Fibroblast of skin of abdomen (primary cell): ENCODE measurements at places on chromosomes 11 and 22.

DNA sequence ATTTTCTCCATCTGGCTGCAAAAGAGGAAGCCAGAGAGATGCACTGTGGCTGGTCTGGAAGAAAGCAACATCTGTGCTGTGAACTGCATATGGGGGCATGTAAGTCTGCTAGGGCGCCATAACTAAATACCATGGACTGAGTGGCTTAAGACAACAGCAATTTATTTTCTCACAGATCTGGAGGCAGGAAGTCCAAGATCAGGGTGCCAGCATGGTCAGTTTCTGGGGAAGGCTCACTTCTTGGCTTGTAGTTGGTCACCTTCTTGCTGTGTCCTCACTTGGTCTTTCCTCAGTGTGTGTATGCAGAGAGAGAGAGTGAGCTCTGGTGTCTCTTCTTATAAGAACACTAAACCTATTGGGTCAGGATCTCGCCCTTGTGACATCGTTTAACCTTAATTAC is 34.9 kb upstream of the POLD3 start:
- DNase-seq: no peak

DNA sequence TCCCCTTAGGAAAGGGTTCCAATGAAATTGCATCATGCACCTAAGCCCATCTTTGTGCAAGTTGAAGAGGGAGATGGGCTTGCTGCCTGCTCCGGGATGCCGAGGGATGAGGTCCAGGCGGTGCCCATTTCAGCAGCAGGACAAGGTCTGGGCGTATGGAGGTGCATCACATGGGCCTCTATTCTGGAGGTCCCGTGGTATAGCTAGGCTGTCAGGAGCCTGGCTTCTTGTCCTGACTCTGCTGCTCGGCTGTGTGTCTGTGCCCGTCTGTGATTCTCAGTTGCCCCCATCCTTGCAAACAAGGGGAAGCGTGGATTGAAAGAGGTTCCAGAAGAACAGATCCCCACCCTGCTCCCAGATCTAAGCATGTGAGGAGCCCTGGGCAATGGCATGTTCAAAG is 130.0 kb downstream of the OSBP2 start:
- no peak for DNase-seq

GRCh38 chr11:75492181-75492820 is 33.4 kb downstream of the GDPD5 start:
- peak; percentile 30 for DNase-seq

GRCh38 chr11:72119198-72119597 is 6.7 kb upstream of the ANAPC15 start:
- DNase-seq: no peak

GRCh38 chr11:8011981-8012444 is 24.9 kb downstream of the EIF3F start:
- peak; percentile 97 for DNase-seq

DNA sequence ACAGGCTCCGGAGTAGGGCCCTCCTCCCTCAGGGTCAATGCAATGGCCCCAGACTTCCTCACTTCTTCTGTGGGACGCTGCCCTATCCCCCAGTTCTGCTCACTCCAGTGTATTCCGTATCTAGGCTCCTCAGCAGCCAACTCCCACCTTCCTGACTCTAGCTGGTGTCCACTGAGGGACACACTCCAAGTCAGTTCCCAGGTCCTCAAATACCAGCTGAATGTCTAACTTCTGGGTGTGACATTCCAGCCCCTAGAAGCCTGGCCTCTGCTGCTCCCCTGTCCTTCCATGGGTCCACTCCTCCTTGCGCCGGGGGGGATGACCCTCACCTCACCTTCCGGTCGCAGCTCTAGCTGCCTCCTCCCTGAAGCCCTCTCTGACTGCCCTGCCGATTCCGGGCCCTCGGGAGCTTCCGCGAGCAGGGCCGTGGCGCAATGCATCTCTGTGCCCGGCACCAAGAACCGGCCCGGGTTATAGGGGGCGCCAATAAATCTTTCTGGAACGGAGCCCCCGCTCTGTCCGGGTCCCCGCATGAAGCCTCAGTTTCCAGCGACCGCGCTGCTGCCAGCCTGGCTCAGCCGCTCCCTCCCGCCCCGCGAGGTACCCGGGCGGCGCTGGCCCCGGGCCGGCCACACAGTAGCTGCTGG is 15.4 kb downstream of the BAD start:
- DNase-seq: peak; percentile 16

DNA sequence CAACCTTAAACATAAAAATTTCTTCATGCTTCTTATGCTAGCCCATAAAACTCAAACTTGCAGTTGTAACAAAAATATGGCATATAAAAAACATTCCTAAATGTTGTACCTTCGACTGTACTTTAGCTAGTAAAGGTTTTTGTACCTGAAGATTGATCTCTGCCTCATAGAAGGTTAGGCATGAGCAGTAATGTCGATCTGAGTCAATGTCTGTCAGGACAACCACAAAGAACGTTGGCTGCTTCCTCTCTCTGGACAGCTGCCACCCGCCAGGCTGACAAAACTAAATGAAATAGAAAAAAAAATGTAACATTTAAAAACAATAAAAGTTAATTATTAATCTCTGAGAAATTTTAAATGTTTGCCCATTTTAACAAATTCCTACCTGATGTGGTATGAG is 251.3 kb downstream of the SBF2 start:
- no peak for DNase-seq

- DNase-seq: no peak
Measured at GRCh38 chr22:40580631-40581030, 55.9 kb downstream of the MRTFA start.

- DNase-seq: peak; percentile 45
Measured at GRCh38 chr22:40070701-40071100, 75.9 kb downstream of the FAM83F start.

DNA sequence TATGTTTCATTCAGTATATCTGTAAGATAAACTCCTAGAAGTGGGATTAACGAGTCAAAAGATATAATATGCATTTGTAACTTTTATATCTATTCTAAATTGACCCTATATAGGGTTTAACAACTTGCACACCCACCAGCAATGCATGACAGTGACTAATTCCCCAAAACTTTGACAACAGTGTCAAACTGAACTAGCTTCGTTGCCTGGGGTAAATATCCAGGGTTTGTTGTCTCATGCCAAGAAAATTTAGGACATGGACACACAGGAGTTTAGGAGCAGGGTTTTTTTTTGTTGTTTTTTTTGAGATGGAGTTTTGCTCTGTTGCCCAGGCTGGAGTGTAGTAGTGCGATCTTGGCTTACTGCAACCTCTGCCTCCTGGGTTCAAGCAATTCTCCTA is 5.1 kb downstream of the SNU13 start:
- DNase-seq: peak; percentile 18

DNA sequence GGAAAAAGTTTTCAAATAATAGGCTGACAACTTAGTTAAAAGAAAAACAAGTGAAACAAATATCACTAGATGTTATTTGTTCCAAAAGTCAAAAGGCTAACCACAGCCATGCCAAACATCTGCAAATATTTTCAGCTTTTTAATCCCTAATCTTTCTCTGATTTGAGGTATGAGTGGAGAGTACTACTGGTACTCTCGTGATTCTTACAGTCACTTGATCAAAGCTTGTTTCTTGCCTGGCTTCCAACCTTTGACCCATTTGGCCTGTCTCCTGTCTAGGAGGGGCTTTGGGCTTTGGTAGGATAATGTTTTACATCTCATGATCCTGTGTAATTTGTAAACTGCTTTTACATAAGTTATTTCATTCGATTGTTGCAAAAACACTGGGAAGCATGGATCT is 301.8 kb upstream of the SORL1-AS1 start:
- DNase-seq: no peak

GRCh38 chr11:48040830-48041444 is 60.6 kb downstream of the PTPRJ start:
- DNase-seq: no peak
